ENCODE measurements at places on chromosomes 2 and 18.

DNA sequence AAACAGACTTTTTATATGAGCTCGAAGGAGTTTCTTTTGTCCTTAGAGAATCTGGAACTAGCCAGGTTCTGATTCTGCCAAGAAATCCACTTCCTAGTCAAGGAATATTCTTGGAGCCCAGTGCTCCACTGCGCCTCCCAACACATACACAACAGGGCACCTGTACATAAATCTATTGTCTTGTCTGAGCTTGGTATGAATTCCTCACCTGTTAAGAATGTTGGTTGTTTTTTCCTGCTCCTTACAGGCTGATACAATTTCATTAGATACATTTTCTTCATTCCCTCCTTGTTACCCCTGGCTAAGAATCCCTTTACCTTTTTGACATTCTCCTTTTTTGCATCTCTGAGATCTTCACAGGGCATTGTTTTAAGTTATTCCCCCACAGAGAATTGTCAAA is 56.0 kb upstream of the FZD7 start:
- no peak for DNase-seq

DNA sequence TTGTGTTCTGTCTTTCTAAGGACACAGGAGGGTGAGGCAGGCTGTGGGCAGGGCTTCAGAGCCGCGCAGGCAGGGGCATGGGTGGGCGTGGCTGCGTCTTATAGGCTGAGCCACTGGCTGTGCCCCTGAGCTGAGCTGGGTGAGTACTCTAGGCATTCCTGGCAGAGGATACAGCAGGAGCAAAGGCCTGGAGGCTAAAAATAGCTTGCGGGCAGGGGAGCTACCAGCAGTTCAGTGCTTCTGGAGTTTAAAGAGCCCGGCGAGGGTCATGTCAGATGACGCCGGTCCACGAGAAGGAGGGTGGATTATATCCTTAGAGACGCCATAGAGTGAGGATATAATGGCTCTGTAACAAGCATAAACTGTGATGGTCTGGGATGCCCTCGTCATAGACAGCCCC is 31.5 kb upstream of the PDIA6 start:
- no peak for DNase-seq

GRCh38 chr2:222572751-222573174 is 83.1 kb downstream of the FARSB start:
- DNase-seq = no peak

DNA sequence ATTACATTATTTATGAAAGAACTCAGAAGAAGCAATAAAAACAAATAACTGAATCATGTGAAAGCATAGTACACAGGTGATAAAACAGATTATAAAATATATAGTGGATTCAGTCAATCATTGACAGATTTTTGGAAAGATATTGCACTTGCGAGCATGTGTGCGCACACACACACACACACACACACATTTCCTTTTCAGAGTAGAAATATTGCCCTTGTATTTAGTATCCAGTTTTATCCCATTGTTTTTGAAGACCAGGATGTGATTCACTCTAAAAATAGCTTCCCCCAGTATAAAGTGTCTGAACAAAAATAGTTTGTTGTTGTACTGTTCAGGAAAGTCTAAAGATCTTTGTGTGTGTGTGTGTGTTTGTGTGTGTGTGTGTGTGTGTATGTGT is 145.5 kb downstream of the CALCRL start:
- DNase-seq = no peak

- no peak for DNase-seq
Observed at GRCh38 chr2:241312082-241312481, 3.4 kb downstream of the HDLBP start.

- no peak for DNase-seq
Observed at GRCh38 chr18:55982992-55983391, 395.0 kb upstream of the TCF4 start.

- no peak for DNase-seq
Observed at GRCh38 chr2:21379140-21379539, 255.4 kb downstream of the TDRD15 start.

- DNase-seq = no peak
Observed at GRCh38 chr2:230781130-230781797, 68.6 kb downstream of the CAB39 start.

DNA sequence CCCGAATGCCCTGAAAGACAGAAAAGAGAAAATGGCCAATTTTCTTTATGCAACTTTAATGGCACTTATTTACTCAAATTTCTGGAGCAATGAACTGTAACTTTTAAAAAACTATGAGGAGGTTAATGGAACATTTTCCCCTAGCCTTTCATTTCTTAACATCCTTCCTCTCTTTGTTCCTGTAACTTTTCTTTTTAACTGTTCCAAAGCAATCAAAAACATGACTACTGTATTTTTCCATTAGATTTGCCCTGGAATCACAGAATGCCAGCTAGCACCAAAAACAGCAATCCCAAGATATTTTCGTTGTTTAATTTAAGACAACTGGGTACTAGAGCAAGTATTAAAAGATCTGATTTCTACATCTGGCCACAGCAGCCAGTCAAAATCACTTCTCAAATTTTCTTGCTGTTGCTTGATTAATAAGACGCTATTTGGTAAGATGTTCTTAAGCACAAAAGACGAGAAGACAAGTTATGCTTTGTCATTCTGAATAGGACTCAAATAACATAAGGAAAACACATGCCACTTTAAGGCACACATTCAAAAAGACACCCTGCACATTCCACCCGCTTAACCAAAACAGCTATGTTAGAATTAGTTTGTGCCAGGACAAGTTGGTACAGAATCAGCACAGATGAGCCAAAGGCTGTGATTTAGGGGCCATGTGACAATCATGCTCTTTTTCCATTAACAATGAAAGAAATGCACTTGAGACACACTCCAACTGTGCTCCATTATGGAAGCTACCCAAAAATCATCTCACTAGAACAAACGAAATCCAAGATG is 3.6 kb downstream of the STARD7 start:
- DNase-seq = no peak

DNA sequence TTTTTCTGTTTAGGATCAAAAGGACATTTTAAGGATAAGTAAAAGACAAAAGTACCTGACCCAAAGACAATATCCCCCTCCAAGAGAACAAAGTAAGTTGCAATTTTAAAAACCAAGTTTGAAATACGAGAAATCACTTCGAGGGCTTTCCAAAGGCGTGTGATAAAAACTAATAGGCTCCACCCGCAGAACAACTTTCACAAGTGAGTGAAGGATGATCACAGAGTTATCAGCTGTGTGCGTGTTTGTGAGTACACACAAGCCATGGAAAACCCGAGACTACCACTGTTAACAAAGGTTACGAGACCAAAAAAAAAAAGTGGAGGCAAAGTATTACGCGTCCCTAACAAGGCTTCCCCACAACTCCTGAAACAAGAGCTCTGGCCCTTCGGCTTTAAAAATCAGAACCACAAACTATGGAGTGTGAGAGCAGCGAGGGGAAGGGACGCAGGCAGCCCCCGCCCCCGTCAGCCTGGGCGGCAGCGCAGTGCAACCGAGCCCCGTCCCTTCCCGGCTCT is 719 bp downstream of the SMAD2 start:
- no peak for DNase-seq

GRCh38 chr2:223297788-223298187 is 245.8 kb downstream of the KCNE4 start:
- no peak for DNase-seq

DNA sequence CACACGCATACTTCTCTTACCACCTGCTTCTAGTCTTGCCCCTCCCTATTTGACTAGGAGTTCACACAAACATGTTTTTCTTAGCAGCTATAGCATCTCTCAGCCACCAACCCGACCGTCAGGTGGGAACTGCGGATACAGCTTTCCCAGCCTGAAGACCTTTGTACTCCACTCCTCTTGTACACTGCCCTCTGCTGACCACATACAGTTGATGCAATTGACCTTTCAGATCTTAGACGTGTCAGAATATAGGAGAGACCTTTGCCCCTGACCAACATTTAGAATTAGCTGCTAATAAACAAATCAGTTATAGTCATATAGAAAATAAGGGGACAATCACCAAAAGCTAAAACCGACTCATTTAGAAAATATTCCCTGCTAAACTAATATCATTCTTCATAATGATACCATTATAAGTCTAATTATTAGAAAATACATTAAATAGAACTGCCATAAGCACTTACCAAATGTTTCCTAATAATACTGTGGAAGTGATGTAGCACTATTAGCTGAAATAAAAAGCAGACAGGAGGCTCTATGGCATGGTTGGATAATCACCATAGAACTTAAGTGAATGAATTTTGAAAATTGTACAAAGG is 208.4 kb downstream of the RAD51AP2 start:
- no peak for DNase-seq

DNA sequence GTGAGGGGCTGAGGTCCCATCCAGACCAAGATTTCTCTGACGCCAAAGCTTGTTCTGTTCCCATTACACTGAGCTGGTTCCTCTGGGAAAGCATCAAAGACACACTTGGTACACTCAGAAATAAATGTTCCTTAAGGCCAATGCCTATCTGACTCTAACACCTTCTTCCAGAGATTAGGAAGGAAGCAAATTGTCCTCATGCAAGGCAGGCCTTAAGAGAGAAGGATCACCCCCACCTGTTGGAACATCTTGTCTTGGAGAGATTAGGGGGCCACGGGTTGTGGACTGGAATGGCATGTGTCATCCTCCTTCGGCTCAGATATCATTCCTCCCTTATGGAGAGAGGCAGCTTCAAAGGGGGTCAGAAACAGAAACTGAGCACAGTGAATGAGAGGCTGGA is 100.2 kb downstream of the ANKRD44 start:
- no peak for DNase-seq

- DNase-seq = no peak
Observed at GRCh38 chr2:111661286-111661940, 222.6 kb downstream of the ANAPC1 start.

- no peak for DNase-seq
Observed at GRCh38 chr18:58966005-58966677, 101.5 kb downstream of the ZNF532 start.

GRCh38 chr18:62781893-62782292 is 66.6 kb downstream of the PHLPP1 start:
- DNase-seq = no peak

DNA sequence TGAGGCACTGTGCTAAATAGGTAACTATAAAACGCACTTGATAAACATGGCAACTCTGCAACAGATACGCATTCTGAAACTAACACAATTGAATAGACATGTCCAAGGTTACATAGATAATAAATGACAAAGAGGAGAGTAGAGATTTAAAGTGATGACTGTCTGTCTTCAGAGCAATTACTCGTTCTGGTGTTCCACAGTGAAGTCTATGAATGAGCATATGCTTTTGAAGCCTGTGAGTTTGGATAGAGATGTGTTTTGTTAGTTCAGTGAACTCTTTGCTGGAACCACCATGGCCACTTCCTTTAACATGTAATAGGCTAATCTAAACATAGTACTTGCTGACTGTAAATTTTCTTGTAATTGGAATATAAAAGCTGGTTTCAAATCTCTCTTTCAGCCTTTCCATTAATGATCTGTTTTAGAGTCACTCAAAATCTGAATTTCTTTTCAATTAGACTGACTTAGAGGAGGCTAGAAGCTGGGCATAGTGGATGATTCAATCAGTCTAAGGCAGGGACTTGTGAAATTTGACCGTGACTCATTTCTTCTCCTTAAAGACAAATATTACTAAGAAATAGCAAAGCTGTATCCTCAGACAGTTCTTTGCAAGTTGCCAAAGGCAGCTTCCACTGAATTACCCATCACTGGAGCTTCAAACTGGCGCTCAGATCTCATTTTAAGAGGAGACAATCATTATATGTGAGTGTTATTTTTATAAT is 1130.1 kb upstream of the CELF4 start:
- DNase-seq = no peak

DNA sequence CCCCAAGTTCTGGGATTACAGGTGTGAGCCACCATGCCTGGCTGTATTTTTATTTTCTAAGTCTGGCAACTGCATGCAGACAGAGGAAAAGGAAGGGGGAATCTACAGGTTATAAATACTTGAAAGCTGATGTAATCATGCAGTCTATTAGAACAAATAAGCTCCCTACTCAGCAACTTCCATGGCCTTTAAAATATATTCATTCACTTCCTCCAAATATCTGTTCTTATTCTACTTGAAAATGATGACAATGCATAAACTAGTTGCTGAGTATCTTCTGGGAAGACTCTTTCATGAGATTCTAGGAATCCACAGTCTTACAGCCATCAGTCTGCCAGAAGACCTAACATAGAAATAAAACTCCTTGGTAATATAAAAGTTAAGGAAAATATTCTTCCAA is 66.9 kb upstream of the NCKAP5 start:
- no peak for DNase-seq

DNA sequence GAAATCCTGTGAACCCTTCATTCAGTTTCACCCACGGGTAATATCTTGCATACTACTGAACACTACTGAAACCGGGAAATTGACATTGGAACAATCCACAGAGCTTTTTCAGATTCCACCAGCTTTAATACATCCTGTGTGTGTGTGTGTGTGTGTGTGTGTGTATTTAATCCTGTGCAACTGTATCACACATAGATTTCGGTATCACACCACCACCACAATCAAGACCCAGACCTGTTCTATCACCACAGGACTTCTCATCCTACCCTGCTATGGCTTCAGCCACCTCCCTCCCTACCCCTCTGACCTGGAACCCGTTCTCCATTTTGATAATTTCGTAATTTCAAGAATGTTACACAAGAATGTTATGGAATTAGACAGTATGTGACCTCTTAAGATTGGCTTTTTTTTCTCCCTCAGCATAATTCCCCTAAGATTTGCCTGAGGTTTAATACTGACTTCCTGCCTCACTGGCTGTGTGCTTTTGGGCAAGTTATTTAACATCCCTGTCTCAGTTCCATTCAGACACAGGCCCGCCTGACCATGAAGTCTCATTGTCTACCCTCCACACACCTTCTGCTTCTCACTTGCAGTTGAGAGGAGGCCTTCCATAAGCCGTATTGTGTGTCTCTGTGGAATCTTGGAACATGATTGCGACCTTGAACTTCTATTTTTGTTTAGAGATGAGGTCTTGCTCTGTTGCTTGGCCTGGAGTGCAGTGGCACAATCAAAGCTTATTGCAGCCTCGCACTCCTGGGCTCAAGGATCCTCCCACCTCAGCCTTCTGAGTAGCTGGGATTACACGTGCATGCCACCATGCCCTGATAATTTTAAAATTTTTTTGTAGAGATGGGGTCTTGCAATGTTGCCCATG is 14.4 kb upstream of the TMEM131 start:
- DNase-seq = no peak

DNA sequence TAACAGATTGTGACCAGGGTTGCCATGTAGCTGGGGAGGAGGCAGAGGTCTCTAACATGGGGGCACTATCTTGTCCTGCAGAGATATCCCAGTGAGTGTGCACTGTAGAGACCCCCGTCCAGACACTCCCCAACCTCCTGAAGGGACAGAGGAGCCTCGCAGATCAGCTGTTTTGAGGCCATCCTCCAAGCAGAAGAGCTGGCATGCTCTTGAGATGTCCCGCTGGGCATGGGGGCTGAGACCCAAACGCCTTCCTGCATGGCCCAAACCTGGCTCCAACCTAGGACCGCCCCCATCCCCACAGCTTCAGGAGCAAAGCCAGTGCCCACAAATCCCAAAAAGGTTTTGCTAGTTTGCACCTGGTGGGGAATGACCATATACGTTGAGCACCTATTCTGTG is 2.7 kb upstream of the SLC66A3 start:
- DNase-seq = no peak

GRCh38 chr2:101569886-101570520 is 95.1 kb upstream of the RFX8 start:
- no peak for DNase-seq

GRCh38 chr2:27903649-27904404 is 13.3 kb downstream of the BABAM2 start:
- no peak for DNase-seq

GRCh38 chr2:95039363-95039762 is 13.9 kb downstream of the MAL start:
- no peak for DNase-seq

GRCh38 chr2:73069041-73069854 is 2.3 kb downstream of the SFXN5 start:
- DNase-seq = no peak

Measured in stimulated activated CD8-positive, alpha-beta memory T cell treated with anti-CD3 and anti-CD28 coated beads, Interleukin-2, amount 100 ng/mL, for 1 hour (primary cell).